ENCODE measurements at places on chromosomes 5 and 9. TPM values are rescaled to one million over a fixed set of nuclear protein-coding genes. Genes with fewer than 3 reads are reported as not detected.

DNA sequence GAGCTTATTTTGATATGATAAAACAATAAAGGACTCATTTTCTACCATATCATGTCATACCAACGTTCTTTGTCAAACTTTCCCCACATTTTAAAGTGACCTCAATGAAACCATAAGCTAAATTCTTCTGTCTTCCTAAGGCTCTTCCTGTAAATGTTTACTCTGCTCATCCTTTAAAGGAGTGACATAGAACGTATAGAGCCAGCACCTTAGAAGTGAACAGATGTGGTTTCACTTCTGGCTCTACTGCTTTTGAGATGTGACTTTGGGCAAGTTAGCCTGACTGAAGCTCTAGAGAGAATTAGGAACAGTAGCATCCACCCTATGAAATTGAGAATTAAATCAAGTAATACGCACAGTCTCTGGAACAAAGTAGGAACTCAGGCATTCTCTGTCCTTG, 24.1 kb downstream of the SAR1B start:
- no peak for ATAC-seq

GRCh38 chr9:1233568-1233967, 183.4 kb downstream of the DMRT2 start:
- no peak for ATAC-seq

DNA sequence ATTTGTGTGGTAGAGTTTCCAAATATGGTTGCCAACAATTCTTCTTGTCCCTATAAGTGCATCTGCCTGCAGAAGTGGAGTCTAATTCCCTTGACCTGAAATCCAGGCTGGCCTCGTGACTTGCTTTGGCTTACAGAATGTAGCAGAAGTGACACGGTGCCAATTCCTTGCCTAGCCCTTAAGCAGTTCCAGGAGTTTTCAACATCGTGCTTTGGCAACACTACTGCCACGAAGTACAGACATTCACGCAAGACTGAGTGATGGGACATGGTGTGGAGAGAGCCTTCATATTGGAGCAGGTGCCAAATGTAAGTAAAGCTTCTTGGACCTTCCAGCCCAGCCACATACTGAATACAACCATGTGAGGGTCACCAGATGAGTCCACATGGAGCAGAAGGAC, 92.9 kb upstream of the NEK6 start:
- no peak for ATAC-seq

- peak; percentile 83 for ATAC-seq
These were observed 48.6 kb upstream of the GDNF start for GRCh38 chr5:37888476-37888875.

The GABBR2 gene
- not detected for total RNA-seq

DNA sequence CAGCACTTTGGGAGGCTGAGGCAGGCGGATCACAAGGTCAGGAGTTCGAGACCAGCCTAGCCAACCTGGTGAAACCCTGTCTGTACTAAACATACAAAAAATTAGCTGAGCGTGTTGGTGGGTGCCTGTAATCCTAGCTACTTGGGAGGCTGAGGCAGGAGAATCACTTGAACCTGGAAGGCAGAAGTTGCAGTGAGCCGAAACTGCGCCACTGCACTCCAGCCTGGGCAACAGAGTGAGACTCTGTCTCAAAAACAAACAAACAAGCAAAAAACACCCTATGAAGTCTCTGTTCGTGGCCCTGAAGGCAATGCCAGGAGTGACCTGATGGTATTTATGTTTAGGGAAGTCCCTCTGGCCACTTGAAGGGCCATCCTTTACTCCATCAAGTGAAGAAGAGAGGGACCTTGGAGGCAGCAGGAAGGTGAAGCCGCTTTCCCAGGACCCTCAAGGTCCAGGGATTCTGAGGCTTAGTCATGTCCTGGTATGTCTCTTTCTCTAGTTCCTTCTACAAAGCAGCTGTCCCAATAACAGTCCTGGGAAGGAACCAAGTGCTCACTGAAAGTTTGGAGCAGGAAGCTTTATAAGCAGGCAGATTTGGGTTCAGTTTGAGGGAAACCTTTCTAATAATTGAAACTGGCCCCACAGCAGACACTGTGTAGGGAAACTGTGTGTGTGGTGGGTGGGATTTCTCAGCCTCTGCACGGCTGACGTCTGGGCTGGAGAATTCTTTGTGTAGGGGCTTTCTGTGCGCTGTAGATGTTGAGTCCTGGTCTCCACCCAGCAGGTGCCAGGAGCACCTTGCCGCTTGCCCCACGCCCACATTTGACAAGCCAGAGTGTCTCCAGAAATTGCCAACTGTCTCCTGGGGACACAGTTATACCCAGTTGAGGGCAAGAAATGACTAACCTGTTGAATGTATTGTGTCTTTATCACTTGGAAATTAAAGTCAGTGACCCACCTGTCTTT, 12.5 kb downstream of the PHF2 start:
- no peak for ATAC-seq

The SPINK13 gene
- total RNA-seq, result not detected

GRCh38 chr9:18046068-18046467, 427.9 kb upstream of the ADAMTSL1 start:
- ATAC-seq, result no peak

- ATAC-seq, result peak; percentile 15
These were observed 206.1 kb upstream of the ZNF608 start for GRCh38 chr5:124952566-124952965.

The OTULINL gene
- 0.88 TPM for total RNA-seq

- no peak for ATAC-seq
These were observed 15.2 kb downstream of the ERP44 start for GRCh38 chr9:100083448-100084127.

GRCh38 chr5:75337366-75338021, 474 bp downstream of the HMGCR start:
- no peak for ATAC-seq

DNA sequence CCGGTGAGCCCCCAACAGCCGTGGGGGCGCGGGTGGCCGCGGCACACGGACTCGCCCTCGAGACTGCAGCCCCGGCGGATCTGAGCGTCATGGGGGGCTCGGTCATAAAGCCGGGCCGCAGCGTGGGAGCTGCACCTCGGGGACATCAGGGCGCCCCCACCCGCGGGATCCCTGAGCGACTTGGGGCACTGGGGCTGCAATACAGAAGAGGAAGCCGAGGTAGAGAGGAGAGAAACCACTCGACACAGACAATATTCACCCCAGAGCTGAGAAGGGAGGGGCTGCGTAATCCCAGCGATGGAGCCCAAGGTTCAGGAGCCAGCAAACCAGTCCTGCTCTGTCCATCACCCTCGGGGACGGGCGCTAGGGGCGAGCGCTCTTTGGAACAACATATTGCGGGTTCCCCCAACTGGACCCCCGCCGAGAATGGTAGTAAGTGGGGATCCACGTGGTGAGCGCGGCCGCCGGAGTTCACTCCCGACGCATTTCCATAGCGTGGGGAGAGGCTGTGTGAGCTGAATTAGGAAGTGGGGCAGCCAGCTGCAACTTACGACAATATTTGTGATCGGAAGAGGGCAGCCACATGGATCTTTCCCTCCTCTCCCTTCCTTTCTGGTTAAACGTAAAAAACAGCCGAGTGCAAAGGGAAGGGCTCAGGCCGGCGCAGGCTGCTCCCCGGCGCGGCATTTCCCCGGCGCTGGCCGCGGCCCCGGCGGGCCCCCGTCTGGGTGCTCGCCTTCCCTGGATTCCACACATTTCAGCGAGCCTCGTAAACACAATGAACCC, 9.9 kb downstream of the PTCH1 start:
- peak; percentile 1 for ATAC-seq

The CBY3 gene
- total RNA-seq, result not detected

The HEMGN gene
- not detected for total RNA-seq

GRCh38 chr9:132768932-132769905, 99.0 kb downstream of the GTF3C4 start:
- peak; percentile 70 for ATAC-seq

DNA sequence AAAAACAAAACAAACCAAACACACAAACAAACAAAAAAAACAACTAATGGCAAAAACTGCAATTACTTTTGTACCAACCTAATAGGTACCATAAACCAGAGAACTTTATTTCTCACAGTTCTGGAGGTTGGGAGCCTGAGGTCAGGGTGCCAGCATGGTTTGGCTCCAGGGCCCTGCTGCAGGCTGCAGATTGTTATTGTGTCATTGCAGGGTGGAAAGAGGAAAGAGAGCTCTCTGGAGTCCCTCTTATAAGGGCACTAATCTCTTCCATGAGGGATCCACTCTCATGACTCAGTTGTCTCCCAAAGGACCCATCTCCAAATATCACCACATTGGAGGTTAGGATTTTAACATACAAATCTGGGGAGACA, 64.9 kb upstream of the CPEB4 start:
- ATAC-seq, result no peak

GRCh38 chr5:7802855-7803254, 48.1 kb downstream of the CFAP90 start:
- no peak for ATAC-seq

- no peak for ATAC-seq
These were observed 711.8 kb upstream of the WWC1 start for GRCh38 chr5:167579693-167580055.

The PCDHB7 gene
- 0.20 TPM for total RNA-seq

The CAMK2A gene
- total RNA-seq, result 0.28 TPM

GRCh38 chr9:116816484-116816883, 129.4 kb downstream of the TRIM32 start:
- ATAC-seq, result no peak

All from esophagus mucosa (tissue), 1 donor.